Posterior cingulate gyrus (tissue), 11 donors: ENCODE measurements at places on chromosomes 4 and X.

- DNase-seq = no peak
These were observed 516.8 kb upstream of the SPANXN1 start for GRCh38 chrX:144730471-144730870.

GRCh38 chr4:83152746-83153145 is 38.2 kb upstream of the PLAC8 start:
- no peak for DNase-seq

DNA sequence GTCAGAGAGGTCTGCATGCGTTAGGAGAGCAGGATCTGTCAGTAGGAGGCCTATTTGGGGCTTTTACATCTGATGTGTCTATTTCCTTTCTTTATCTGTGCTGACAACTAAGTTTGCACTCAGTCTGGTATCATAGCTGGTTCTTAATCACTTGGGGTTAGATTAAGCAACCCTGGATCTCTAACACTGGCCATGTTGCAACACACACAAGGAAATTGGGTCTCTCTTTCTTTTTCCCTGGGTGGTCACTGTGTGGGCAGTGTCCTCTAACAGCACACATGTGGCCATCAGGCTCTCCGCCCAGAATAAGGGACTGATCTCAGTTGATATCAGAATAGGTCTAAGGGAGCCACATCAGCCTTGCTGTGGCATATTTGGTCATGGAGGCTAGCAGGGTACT is 38.9 kb downstream of the IGFBP7 start:
- DNase-seq = no peak

- no peak for DNase-seq
These were observed 758.1 kb downstream of the GRID2 start for GRCh38 chr4:93061826-93062225.

- DNase-seq = no peak
These were observed 92.9 kb downstream of the EGF start for GRCh38 chr4:110005461-110006056.

DNA sequence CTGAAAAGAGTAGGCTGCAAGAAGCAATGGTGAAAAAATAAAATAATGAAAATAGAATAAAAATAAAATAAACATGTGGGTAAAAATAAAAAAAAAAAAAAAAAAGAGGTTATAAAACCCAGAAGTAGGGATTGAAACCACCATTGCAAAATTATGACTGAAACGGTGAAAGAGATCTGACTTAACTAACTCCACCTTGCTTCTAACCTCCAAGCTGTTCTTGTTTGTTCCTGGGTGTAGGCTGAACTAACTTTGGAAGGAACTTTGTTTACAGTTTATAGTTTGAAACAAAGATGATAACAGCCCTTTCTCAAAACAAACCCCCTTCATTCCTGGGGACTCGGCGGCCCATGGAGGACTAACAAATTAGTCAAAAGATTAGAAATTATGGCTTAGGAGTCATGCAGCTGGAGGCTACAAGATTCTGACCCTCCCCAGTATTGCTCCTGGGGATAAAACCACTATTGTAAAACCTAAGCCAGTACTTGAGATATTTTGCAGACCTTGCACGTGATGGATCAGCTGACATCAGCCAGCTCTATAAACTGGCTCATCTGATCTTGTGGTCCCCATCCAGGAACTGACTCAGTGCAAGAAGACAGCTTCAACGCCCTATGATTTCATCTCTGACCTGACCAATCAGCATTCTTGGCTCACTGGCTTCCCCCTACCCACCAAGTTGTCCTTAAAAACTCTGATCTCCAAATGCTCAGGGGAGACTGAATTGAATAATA is 30.4 kb downstream of the DDX60L start:
- DNase-seq = no peak

GRCh38 chrX:103442536-103442901 is 66.2 kb downstream of the BEX3 start:
- no peak for DNase-seq

DNA sequence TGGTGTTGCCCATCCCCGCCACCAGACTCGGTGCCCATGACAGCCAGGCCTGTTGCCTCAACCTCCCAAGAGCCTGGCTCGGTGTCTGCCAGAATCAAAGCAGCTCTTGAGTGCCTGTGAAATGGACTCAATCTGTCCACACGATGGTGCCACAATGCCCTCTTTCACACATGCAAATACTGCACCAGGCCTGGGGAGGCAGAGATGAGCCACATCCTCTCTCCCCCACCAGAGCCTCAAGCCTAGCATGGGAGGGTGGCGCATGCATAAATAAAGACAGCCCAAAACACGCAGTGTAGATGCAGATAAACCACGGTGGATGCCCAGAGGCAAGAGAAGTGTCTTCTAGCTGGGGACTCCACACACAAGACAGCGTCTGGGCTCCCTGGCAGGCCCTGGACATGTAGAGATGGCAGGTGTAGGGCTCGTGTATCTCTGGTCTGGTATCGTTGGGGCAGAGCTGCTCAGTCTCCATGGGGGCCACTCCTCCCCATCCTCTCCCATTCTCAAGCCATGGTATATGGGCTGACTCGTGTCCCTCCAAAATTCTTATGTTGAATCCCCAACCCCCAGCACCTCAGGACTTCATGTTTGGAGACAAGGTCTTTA is 65.6 kb downstream of the JAKMIP1 start:
- no peak for DNase-seq

DNA sequence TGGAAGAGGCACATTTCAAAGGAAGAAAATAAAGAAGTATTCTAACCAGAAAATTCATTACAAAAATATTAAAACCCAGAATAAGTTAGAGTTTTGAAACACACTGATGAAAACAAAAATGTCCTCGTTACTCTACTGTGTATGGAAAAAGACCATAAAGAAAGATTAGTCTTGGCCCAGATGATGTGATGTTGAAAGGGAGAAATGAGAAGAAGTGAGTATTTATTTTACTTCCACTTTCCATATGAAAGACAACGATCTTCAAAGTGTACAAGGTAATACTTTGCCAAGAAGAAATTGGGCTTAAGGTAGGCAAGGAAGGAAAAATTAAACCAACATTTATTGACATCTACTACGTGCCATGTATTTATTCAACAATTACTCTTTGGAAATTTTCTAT is 48.6 kb upstream of the EMCN start:
- DNase-seq = no peak

DNA sequence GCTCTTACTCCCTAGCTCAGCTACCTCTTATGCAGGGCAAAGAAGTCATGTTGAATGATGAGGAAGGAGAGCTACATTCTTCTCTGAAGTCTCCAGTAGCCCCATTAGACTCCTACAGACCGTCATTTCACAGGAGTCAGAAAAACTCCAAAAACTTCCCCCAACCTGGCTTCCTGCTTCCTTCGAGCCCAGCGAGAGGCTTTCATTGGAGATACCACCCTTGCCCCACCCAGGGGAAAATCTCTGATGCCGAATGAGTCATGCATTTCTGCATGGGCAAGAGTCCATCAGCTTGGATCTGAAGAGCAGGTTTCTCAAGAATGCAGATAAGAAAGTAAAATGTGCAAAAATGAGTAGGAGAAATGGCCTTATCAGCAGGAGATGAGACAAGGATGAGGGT is 53.0 kb downstream of the ARSF start:
- DNase-seq = no peak

DNA sequence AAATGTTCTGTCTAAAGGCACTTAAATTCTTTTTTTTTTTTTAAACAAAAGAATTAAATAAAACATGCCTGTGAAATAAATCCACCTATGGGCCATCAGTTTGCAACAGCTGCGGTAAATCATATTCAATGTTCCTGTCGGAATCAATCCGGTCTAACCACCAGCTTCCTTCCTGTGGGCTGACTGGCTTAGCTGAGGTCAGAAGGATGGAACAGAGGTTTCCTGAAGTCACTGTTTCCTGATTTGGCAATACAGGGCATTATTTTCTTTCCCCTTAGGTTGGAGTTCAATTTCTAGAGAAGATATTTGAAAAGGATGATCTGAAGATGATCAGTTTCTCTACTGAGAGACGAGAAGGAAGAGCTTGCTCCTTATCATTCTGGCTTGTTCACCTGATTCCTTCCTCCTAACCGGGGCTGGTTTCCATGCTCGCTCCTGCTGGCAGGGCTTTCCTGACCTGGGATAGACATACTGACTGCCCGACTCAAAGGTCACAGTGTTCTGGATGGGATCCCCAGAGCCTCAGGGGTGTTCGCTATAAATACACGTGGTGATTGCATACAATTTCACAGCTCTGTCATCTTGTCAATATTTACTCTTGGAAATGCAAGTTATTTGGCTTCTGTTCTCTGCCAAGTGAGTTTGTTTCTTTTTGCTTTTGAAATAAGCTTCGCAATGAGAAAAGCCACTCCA is 21.7 kb downstream of the PDLIM3 start:
- DNase-seq = no peak

- DNase-seq = no peak
These were observed 16.0 kb downstream of the CLDN22 start for GRCh38 chr4:183304067-183304466.

DNA sequence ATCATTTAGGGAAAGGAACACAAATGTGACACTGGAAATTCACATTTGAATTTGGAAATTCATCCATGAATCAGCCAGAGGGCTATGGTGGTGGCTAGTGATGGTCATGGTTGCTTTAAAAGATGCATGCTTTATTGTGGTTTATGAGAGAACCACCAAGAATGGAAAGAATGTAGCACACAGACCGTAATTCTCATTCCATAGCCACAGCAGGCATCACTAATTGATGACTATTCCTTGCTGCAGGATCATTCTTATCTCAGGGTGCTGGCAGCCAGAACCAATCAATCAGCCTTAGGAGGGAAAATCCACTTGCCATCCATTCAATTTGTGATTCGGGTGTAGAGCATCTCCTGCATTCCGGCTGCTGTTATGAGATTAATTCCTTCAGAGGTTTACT is 115.6 kb downstream of the DHRSX start:
- DNase-seq = no peak

- no peak for DNase-seq
These were observed 94.9 kb upstream of the MYOZ2 start for GRCh38 chr4:119040694-119041185.

DNA sequence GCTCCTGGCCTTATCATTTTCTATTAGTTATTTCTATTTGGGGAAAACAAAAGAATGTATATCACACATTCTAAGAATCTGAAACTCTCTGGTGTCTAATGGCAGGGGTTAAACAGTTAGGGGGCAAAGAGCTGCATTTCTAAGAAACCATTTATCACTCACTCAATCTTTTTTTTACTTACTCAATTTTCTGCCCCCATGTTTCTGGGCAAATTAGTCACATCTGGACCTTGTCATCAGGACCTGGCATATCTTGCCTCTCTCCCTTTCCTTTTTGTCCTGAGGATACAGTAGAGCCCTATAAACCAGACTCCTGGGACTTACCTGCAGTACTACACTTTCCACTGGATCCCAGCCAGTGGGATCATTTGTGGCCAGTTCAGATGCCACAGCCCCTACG is 89.1 kb downstream of the ANXA3 start:
- DNase-seq = no peak

GRCh38 chr4:75845992-75846391 is 56.3 kb downstream of the PPEF2 start:
- no peak for DNase-seq

DNA sequence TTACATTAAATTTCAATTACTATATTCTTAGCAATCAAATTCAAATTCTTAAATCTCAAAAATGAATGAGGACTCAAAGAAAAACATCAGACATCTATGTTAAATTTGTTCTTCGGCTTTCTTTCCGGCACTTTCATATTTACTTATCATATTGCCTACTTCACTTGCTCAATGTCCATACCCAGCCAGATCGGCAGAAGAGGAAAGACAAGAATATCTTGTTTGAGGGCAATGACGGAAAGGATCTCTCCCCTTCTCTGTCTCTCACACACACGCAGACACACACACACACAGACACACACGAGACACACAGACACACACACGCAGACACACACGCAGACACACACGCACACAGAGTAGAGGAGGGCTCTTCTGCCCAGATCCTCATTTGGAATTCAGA is 13.2 kb upstream of the IRF2 start:
- no peak for DNase-seq

- no peak for DNase-seq
These were observed 508.6 kb upstream of the EPHA5 start for GRCh38 chr4:66178906-66179305.

DNA sequence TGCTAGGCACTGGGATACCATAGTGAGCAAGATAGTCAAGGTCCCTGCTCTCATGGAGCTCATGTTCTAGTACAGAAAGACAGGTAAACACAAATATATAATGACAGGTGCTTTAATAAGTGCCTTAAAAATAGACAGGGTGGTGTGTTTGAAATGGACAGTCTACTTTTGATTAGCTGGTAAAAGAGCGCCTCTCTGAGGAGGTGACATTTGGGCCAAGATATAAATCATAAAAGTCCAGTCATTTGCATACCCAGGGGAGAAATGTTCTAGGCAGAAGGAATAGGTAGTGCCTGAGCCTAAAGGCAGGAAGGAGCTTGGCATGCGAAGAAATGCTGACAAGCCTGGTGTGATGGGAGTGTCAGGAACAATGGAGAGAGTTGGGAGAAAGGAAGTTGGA is 83.6 kb downstream of the DNAAF6 start:
- DNase-seq = no peak

DNA sequence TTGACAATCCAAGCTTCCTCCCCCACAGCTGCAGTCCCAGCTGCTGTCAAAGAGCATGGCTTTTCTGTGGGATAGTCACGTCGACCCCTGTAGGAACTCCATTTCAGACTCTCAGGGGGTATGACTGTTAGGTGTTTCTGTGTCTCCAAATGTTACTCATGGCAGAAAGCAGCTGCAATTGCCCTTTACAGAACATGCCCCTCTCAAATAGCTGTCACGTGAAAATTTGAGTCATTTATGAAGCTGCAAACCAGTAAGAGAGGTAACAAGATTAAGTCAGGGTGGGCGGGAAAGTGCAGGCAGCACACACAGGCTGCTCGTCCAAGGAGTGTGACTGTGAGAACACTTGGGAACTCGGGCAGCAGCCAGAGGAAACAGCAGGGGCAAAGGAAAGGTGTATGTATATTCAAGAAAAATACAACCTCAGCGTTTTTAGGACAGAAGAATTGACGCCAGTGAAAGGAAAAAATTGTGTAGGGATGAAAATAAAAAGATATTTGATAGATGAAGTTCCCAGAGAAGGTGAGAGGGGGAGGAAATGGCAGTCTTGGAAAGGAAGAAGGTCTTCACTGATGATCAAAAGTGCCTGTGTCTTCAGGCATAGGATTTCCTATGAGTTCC is 66.5 kb upstream of the TMEM184C start:
- DNase-seq = no peak

DNA sequence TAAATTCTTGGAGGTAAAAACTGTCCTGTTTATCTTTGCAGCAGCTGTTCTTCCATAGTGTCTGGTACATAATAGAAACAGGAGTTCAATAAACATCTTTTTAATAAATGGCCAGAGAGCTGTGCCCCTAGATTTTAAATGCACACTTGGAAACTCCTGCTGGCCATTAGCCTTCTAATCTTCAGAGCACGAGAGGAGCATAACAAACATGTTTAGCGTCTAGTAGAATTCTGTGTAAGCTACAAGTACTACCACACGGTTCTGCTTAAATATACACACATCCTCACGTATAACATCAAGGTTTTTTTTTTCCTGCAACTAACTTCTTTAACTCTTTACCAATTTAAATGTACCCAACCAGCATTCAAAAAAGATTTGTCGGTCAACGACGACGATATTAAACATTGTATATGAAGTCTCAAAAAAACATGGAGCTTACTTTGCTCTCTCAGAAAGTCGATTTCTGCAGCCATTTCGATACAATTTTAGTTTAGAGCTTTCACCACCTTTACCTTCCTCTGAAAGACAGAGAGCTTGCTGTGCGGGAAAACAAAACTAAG is 628 bp downstream of the SCLT1 start:
- DNase-seq = no peak
